Stimulated activated CD8-positive, alpha-beta memory T cell treated with anti-CD3 and anti-CD28 coated beads, Interleukin-15, amount 100 ng/mL, for 1 hour (primary cell): ENCODE measurements at places on chromosomes 7 and 10.

DNA sequence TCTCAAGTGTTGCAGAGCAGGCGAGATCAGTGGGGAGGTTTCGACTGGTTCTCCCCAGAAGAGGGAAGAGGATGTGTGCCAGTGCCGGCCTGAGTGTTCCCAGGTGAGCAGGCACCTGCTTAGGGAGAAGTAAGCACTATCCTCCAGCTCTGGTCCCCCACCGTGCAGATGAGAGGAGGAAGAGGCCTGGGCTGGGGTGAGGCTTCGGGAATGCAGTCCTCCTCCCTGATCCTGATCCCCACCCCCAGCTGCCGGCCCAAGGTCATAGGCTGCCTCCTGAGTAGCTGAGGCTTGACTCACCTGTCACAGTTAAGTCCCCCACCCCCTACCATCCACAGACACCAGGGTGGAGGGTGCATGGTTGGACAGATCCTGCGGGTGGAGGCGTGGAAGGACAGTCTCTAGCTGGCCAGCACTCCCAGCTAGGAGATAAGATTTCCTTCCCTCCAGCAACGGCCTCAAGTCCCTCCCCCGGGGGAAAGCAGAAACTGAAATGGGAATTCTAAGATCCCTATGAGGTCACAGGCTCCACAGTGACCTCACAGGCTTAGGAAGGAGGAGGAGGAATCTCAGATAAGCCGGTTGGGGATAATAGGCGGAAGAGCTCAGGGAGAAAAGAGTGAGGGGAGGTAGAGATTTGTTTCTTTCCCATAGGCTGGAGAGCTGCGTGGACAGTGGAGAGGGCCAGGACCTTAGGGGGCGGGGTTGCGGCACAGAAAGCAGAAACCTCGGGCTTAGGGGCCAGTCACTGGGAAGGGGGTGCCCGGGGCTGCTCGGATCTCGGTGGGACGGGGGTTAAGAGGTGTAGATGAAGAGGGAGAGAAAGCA lies 1.0 kb downstream of the LRCH4 start:
- DNase-seq = no peak

DNA sequence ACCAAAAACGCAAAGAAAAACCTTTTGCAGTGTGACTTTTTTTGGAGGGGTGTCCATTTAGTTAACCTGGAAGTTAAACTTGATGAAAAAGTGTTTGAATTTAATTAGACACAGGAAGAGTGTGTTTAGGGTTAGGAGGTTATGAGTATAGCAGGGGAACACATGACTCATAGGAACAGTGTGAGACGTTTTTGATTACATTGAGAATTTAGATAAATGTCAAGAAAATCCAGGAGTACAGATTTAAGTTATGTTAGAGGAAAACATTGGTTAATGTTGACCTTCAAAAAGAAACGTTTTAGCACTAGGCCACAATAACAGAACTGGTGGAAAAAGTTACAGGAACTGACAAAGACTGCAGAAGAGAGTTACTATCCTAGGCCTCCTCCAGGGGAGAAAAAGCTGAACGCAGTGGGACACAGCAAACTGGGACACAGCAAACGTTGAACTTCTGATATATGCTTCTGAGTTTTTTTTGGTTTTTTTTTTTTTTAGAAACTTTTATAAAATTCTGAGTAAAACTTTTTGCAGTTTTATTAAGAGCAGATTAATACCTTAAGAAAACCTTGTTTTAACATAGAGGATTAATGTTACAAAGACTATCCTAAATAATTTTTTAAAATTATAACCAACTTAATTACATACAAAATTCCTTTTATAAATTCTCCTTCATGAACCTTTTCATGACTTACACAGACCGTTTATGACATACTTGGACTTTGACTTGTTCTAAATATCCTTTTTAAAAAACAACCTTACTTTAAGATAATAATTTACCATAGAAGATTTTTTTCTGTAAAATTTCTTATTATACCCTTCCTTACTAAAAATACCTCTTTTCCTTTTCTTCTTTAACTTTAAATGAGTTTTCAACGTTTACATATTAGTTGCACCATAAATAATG lies 22.2 kb downstream of the LANCL2 start:
- no peak for DNase-seq

GRCh38 chr10:69367469-69367868 lies 49.2 kb downstream of the TACR2 start:
- DNase-seq = no peak

- DNase-seq = no peak
These were observed 104.5 kb upstream of the PCLO start for GRCh38 chr7:83267141-83267631.

- DNase-seq = no peak
These were observed 42.6 kb downstream of the TYW1B start for GRCh38 chr7:72785166-72785955.

- no peak for DNase-seq
These were observed 38.3 kb upstream of the COBL start for GRCh38 chr7:51354897-51355296.

DNA sequence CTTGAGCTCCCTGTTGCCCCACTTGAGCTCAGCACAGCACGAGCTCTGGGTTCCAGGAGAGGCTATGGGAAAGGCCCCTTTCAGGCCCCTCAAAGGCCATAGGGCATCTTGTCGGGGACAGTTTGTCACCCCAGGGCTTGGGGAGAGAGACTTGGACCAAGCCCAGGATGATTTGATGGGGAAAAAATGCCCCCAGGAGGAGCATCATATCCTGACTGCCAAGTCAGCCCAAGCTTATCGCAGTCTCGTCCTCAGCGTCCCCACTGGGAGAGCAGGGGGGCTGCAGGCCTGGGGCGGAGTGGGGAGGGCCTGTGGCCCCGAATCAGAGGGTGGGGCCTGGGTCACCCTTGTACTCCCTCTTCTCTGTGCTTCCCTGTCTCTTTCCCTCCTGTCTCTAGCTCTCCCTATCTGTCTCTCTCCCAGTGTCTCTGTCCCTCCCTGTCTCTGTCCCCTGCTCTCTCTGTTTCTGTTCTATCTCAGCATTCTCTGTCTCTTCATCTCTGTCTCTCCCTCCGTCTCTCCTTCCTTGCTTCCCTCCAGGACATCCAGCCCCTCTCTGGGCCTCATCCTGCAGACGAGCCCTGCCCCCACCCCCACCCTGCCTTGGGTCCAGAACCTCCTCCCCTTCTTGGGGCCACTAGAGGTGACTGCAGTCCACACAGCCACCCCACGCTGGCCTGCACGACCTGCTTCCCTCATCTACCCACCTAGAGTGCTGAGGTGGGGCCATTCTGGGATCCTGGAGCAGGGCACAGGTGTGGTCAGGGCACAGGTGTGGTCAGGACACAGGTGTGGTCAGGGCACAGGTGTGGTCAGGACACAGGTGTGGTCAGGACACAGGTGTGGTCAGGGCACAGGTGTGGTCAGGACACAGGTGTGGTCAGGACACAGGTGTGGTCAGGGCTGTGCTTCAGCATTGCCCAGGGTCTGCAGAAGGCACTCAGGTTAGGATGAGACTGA lies 17.3 kb upstream of the GRIFIN start:
- no peak for DNase-seq

DNA sequence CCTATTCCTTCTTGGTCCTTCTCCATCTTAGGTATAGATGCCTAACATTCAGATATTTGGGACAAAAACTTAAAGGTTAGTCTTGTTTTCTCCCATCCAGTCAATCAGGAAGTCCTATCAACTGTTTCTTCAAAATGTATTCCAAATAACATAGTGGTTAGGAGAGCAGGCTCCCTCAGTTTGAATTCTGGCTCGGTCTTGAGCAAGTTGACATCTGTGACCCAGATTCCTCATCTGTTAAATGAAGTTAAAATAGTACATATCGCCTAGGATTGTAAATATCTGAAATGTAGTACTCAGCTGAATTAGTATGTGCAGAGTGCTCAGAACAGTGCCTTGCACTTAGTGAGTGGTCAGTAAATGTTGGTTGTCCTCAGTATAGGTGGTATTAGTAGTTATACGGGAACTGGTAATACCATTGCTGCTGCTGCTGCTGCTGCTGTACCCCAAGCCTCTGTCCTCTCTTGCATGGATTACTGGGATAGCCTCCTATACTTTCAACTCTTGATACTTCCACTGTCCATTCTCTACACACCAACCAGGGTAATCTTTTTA lies 58.6 kb downstream of the RALA start:
- DNase-seq = no peak

DNA sequence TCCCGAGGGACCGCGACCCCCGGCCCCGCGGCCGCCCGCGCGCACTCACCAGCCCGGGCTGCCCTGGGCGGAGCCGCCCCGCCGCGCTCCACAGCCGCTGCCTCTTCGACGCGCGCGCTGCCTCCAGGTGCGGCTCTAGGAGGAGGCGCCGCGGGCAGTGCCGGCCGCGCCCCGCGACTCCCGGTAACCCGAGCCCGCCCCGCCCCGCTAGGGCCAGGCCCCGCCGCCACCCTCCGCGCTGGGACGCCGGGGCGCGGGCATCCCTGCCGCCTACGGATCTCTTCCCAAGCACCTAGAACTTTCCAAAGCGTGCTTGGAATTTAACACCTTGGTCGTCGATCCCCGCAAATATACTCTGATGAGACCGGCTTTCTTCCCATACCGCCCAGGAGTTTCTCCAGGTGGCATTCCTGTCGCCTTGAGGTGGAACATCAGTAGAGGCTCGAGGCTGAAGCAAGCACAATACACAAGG lies at the start of gene SLC26A5:
Gene SLC26A5, minus strand, starts transcription at position 159 of the 472 bp plus-strand sequence. CDS start 24,693 bp downstream, outside the sequence.
- no peak for DNase-seq

DNA sequence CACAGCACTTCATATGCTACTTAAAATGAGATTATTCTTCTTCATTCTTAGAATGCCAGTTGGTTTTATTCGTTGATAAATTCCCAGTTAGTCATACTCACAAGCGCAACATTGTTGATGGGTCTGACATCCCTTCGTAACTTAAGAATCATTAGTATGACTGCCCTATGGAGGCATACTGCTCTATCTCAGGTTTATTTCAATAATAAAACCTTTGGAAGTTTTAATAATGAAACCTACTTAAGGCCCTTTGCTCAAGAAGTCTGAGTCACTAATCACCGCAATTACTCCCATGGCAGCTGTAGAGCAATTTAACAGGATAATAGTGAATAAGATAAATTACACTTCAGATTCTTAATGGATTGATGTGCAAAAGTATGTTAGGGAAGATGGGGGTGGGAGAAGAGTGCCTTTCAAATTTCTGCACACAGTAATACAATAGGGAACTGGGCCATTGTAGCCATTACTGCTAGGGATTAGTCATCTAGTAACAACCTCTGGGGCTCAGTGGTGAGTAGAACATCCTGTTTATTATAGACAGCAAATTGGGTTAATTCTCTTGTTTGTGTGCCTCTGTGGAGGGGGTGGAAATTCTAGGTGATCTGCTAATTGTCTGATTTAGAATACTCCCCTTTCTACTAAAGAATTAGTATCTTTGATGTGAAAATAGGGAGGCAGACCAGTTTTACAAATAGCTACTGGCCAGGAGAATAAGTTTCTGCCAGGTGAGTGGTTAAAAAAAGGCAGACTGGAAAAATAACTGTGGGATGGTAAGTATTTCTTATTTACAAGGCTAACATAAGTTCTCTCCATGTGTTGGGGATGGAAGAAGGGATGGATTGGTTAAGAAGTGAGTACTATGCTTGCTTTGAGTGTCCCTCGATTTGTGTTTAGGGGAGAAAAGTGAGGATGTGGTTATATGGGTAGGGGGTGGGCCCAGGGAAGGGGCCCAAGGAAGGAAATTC lies 74.5 kb upstream of the VKORC1L1 start:
- DNase-seq = no peak

DNA sequence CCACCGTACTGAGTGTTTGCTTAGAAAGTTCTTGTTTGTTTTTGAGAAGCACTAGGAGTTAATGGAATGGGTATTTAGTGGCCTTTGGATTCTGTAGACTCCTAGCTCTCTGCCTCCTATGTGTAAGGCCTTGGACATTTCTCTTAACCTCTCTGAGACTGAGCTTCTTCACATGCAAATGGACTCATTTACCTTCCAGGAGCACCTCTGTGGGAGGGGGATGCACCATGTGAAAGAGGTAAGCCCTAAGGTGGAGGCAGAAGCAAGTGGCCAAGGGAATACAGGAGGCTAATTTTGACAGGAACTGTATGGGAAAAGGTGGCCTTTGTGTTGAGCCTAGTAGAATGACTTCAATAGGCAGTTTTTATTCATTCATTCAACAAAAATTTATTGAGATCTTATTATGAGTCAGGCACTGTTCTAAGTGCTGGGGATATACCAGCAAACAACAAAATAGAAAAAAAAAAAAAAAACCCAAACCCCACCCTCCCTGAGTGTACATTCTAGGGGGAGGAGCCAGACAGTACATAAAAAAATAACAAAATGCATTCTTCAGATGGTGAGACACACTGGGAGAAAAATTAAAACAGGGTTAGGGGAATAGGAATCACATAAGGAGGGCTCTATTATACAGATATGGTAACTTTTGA lies 9.2 kb upstream of the EPHA1 start:
- DNase-seq = no peak

- no peak for DNase-seq
These were observed 426.4 kb upstream of the ZMIZ1 start for GRCh38 chr10:78642269-78642816.

DNA sequence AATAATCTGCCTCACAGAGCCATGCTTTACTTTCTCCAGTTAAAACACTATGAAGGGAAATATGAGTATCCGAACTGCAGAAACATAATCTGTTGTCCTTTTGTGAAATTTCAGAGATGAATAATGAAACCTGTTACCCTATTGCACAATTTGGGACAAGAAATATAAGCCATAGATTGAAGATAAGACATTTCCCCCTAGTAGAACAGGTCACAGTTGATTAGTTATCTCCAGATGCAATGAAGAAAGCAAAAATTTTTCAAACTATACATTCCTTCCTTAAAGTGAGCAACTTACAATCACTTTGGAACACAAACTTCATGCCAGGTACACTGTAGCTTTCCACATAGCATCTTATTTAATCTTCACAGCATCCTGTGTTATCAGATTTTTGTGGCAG lies 2.3 kb upstream of the CHN2 start:
- DNase-seq = no peak

DNA sequence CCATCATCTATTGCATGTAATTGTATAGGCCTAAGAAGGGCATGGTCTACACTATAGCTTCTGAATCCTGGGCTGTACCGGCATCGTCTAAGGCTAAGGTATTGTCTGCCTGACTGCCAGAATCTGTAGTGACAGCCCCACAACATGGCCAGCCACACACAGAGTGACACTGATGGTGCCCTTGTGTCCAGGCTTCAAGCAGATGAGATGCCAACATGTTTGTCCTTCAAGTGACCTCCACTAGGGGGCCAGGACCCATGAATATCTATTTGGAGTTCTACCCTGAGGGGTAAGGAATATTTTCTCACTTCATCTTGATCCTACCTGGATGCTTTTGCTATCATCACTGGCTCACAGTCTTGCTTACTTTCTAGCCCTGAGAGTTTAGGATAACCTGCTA lies 1.5 kb downstream of the CYP3A7 start:
- no peak for DNase-seq

GRCh38 chr10:76577455-76577854 lies 1060.2 kb downstream of the KCNMA1 start:
- DNase-seq = no peak

DNA sequence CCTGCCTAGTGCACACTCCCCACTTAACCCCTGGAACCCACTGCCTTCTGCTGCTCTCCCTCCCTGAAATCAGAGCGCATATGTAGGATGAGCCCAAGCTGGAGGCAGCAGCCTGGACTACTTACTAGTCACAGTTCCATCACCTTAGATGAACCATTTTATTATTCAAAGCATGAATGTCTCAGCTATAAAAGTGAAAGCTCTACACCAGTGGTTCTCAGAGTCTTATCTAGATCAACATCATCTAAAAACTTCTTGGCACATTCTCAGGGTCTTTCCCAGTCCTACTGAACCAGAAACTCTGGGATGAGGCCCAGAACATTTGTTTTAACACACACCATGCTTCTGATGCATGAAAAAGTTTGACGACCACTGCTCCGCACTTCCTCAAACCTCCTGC lies 100.3 kb upstream of the ANK3 start:
- no peak for DNase-seq

- DNase-seq = no peak
These were observed 106.4 kb downstream of the DNAJB6 start for GRCh38 chr7:157442993-157443831.
